ENCODE measurements at places on chromosomes 2 and 18.

DNA sequence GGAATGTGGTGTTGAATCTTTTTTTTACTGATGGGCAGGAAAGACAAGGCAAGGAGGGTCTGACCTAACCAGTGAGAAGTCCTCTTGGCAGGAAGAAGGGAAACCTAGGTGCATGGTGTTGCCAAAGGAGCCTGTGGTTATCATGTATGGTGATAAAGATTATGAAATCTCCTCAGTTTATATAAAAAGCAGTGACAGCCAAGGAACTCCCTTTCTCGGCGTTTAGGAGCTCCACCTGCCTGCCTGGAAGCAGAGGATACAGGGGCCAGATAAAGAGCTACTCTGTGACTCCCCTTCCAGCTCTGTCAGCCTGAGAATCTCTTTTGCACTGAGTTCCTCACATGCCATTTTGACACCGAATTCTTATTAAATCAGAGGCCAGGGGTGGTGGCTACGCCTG lies 26.1 kb downstream of the COLEC12 start:
- DNase-seq = no peak

- no peak for DNase-seq
Measured at GRCh38 chr2:99689145-99689742, 199.4 kb upstream of the REV1 start.

- DNase-seq = peak; percentile 59
Measured at GRCh38 chr18:37853706-37854105, 288.1 kb upstream of the CELF4 start.

- no peak for DNase-seq
Measured at GRCh38 chr2:43321446-43321845, 95.0 kb upstream of the ZFP36L2 start.

DNA sequence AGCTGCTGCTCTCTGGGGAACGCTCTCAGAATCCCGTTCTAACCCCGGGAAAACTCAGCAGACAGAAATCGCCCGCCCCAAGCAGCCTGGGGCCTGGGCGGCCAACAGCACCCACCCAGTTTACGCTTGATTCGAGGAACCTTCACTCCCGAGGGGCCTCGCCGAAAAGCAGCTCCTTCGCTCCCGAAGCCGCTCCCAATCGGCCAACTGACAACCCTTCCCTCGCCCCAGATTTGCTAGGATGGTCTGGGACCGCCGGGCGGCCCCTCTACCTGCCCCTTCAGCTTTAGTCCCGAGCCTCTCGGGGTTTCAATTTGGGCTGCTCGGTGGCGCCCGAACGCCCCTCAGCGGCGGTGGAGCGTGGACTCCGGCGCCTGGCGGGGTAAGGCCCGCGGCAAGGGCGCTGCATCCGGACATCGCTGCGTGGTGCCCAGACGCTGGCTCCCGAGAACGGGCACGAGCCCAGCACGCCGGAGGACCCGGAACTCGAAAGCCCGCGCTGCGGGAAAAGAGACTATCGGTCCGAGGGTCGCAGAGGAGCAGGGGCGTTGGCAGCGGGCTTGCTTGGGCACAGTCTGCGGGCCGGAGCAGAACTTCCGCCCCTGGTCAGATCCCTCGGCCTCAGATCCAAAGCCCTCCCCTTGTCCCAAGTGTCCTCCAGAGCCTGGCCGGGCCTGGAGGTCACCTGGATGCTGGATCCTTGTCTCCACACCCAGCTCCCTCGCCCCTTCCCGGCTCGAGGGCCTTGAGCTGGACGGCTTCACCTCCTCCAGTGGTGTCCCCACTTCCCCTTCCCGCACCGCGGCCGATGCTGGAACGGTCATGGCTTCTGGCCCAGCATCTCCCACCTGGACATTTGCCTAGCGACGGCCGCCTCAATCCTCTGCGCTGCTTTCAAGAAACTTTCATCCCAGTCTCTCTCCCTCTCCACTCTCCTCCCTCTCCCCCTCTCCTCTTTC lies 3.0 kb upstream of the OTX1 start:
- DNase-seq = no peak

- DNase-seq = no peak
Measured at GRCh38 chr2:214543386-214543955, 132.6 kb downstream of the VWC2L start.

- DNase-seq = no peak
Measured at GRCh38 chr2:100677611-100678185, 114.9 kb downstream of the PDCL3 start.

- peak; percentile 81 for DNase-seq
Measured at GRCh38 chr2:230472621-230473018, 56.6 kb downstream of the SP100 start.

DNA sequence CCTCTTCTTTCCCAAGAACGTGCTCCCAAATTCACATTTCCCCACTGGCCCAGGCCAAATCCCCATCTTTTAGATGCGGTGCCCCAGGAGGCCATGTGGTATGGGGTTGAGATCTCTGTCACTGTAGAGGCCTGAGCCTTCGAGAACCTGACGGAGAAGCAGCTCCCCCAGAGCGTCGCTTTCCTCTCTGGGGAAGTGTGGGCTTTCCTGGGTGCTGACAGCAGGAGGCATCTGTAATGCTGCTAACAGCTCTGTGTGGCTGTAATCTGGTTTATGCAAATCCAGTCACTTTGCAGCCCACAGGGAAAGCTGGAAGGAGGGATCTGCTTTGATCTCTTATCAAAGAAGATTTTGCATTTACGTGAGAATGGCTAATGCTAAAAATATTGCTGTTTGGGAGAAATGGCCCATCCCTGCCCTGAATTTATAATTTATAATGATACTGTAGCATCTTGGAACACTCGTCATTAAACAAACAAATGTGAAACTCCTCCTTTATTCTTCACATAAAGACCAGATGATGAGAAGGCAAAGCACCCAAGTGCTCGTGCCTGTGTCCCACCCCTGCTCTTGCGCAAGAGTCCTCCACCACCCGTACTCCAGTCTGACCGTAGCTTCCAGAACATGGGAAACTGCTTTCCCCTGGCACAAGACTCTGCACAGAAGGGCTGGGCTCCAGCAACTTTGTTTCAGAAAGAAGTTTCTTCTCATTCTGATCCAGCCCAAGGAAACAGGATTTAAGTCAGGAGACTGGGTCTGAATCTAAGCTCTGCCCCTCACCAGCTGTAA lies 109.9 kb upstream of the EPC2 start:
- DNase-seq = no peak

- peak; percentile 3 for DNase-seq
Measured at GRCh38 chr2:75606761-75607399, 39.7 kb upstream of the MRPL19 start.

DNA sequence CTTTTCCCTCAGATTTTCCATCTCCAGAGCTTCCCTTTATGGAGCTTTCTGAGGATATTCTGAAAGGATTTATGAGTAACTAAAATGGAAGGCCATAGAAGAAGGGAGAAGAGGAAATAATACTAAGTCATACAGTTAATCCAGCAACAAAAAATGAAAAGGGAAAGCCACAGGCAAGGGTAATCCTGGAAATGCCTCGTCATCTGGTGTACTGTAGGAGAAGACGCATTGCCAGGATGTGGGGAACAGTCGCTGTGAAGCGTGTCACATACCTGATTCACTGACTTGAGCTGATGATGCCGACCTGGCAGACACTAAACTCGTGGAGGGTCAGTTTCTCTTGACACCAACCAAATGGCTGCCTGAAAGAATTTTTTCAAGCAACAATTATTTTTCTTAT lies 34.7 kb upstream of the ALPP start:
- no peak for DNase-seq

- no peak for DNase-seq
Measured at GRCh38 chr2:24461685-24462084, 29.4 kb upstream of the NCOA1 start.

DNA sequence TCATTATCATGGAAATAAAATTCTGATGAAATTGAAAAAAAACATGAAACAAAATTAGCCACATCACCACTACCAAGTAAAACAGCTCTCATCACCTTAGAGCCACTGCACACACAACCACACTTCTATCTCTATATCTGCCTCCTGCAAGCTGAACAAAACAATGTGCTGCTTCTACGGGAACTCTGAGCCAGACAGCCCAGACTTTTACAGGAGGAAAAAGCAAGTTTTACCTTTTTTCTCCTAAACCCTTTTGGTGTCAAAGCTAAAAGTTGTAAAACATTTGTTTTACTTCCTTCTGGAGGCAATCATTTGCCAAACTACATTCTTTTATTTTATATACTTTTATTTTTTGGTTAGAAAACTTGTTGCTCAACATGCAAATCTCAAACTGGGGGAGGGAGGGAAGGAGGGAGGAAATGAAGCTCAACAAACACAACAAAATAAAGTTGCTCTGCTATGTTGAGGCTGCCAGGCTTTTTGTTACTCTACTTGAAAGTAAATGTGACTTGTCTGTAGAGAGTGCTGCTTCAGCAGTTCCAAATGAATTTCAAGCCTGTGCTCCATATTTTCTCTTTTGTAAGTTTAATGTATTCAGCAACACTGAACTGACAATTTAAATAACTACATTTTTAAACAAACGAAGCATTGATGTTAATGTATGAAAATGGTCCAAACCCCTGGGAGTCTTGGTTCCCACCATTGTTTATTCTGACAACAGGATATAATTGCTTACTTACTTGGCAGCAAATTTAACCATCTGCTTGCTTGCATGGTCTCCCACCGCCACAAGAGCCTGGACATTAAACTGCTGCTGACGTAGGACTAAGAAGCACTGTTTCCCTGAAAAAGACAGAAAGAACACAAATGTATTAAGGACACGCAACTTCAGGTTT lies 24.5 kb downstream of the DARS1 start:
- DNase-seq = no peak

- no peak for DNase-seq
Measured at GRCh38 chr2:71901466-71901865, 246.2 kb downstream of the CYP26B1 start.

GRCh38 chr2:156935616-156936015 lies 321.9 kb upstream of the GALNT5 start:
- no peak for DNase-seq

DNA sequence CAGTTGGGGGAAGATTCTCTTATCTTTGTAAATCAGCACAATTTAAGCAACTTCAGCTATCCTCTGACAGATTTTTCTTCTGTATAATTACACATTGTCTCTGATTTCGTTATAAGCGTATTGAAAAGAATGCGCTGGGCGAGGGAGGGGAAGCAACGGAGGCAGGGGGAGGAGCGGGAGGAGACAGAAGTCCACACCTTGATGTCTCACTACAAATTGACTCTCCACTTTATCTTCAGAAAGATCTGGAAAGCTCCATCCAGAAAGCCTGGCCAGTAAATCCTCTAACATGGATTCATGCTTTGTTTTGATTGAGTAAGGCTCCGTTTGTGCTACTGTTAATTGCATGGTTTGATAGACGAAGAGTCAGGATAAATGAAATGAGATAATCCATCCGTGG lies 76.6 kb downstream of the SMIM21 start:
- DNase-seq = no peak

GRCh38 chr2:174574657-174575056 lies 22.9 kb downstream of the WIPF1 start:
- DNase-seq = no peak

- no peak for DNase-seq
Measured at GRCh38 chr18:68937029-68937599, 139.2 kb downstream of the CCDC102B start.

DNA sequence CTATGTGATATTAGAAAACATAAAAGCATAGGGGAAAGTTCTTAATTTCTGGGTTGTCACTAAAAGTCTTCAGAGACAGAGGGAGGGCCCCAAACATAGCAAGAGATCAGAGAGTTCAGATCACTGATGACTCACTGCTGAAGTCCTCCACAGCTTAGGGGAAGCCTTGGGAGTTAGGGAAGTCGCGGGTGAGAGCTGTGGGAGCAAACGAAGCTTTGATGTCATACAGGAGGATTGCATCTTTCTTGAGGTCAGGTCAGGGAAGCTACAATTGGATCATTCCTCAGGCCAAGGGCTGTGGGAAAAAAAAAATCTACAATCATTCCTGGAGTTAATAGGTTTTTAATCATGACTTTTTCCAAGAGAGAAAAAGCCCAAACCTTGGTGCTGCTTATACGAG lies 96.2 kb downstream of the COPS8 start:
- peak; percentile 82 for DNase-seq

DNA sequence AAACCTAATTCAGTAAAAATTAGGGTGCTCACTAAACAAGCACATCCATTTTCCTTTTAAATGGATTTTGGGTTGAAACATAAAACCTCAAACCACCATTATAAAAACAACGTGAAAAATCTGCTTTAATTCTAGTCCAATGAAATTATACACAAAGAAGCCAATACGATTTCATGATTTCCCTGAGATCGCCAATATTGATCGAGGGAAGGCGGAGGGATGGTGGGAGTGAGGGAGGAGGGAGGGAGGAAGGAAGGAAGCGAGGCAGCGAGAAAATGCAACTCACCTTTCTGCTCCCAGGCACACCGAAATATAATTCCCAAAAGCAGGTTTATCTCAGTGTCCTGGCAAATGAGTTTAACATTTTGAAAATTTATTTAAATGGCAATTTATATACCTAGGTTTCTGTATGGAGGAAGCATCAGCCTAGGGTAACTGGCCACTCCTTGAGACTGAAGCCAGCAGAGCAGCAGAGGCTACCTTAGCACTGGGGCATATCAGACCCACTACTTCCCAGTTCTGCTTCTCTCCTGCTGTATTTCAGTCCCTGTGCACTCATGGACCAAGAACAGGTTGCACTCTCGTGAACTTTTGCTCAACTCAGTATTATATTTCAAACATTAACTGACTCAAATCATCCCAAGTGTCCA lies 2.3 kb upstream of the ONECUT2 start:
- no peak for DNase-seq

- no peak for DNase-seq
Measured at GRCh38 chr2:38296197-38296780, 80.8 kb downstream of the ATL2 start.
